NCI-H146 (cell line): ENCODE measurements at places on chromosomes 4 and X.
A peak's percentile ranks its signal among the peaks of the same experiment; 100 is the strongest.

GRCh38 chr4:139208404-139208945, 31.5 kb upstream of the ELF2 start:
- peak; percentile 60 for DNase-seq

- no peak for DNase-seq
Observed at GRCh38 chrX:7019555-7019954, 128.0 kb upstream of the STS start.

DNA sequence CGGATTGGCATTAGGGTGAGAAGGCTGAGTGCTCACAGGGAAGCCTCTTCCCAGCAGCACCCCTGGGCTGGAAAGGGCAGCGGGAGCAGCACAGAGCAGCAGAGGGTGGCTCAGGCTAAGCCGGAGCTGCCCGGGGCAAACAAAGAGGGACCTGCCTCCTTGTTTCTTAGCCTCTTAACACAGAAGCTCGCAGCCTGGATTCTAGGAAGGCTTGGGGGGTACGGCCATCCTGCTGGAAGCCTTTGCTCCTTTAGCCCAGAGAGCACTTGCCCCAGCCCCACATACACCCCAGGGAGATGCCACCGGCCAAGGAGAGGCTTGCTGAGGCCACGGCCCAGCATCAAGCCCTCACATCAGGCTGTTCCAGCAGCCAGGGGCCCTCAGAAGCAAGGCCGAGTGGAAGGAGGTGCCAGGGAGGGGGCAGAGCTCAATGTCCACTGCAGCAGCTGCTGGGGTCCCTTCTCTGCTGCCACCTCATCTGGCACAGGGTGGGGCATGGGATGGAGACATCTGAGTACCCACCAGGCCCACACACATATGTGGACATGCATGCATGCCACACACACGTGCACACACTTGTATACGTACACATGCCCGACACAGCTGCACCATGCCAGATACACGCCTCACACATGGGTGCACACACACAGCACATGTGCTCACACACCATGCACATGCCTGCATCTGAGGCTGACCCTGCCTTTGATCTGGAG, 20.3 kb upstream of the SPON2 start:
- DNase-seq, result no peak

DNA sequence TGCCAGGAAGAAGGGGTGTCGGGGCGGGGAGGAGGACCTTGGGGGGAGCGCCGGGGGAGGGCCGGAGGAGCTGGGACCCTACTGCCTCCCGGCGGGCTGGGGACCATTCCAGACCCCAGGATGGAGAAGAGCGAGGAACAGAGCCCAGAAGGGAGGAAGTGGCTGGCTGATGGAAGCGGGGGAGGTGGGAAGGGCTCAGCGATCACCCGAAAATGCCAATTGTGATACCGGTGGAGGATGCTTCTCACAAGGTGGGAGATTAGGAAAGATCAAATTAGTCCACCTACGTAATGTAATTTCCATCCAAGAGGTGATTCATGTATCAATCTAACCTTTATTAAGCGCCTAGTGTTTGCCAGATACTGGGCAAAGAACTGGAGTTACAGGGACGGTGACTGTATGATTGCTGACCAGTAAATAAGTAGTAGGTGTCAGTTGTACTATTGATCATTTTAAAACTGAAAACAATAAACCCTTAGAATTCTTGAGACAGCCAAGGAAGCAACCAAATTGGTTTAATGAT, 452 bp upstream of the RAI2 start:
- no peak for DNase-seq

- DNase-seq, result no peak
Observed at GRCh38 chrX:154353172-154353843, 21.1 kb downstream of the FLNA start.
